Activated T-cell treated with anti-CD3 and anti-CD28 coated beads, Interleukin-2, amount 50 U/mL, for 48 hours (primary cell): ENCODE measurements at places on chromosomes 12 and 14.

GRCh38 chr14:105252552-105253328, 4.4 kb downstream of the BTBD6 start:
- DNase-seq = no peak

GRCh38 chr12:126903027-126903876, 1363.7 kb upstream of the TMEM132C start:
- no peak for DNase-seq

DNA sequence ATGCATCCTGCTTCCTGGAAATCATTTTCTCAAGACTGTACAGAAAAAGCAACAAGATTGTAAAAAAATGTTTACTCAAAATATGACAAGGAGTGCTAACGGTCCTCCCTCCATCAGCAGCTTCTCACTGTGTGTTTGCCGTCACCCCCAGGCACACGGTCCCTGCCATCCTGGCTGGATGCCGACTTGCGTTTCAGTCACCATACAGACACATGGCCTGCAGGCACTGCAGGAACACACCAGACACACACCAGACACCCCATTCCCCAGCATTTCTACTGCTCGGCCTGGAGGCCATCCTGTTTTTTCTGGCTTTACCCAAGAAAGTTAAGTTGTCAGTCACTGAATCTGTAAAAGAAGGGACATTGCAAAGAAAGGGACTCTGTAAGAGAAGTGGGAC, 10.8 kb downstream of the KCNK10 start:
- no peak for DNase-seq

- no peak for DNase-seq
Measured at GRCh38 chr12:42468921-42469320, 120.6 kb downstream of the PRICKLE1 start.

DNA sequence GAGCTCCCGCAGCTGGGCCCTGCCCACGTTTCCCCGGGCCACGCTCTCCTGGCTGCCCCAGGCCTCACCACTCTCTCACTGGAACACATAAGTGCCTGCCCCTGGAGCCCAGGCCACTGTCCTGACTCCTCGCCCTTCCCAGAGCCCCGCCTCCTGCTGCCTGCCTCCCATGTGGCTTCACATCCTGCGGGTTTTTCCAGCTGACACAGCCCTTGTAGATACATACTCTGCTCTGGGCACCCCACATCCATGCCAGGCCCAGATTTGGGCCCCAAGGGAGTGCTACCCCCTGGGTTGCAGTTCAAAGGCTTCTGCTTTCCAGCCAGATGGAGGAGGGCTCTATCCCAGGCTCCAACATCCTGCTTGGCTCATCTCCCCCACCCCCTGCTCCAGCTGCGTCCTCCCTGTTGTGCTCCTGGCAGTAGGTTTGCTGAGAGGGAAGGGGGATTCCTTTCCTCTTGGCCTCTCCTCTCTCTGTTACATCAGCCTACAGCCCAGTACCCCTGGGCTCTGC, 60.1 kb downstream of the TSPAN9 start:
- no peak for DNase-seq

- no peak for DNase-seq
Measured at GRCh38 chr12:72261885-72262284, 10.3 kb upstream of the TRHDE start.

DNA sequence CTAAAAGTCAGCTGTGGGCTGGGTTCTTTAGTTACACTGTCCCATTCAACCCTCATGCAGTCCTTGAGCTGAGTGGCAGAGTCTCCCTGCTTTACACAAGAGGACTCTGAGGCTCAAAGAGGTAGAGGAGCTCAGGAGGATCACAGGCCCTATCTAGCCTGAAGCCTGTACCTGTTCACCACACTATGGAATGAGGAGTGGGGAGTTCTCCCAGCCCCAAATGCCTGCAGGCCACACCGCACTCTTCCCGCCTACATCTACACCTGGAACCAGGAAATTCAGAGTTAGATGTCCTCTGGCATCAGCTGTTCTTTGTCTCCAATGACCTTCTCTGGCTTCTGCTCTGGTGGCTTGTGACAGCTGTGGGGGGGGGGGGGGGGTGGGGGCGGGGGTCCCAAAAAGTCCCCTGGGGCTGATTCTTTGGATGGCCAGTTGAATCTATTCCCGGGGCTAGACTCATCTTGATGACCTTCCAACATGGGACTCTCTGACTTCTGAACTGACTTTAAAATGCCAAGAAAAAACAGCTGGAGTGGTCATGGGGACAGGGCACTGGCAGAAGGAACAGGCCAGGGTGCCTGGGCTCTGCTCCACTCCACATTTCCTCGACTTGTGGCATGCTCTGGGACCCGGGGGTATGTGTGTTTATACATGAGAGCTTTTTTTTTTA, 30.6 kb downstream of the RIN3 start:
- DNase-seq = no peak

- DNase-seq = no peak
Measured at GRCh38 chr12:34336619-34337465, 314.5 kb downstream of the ALG10 start.

GRCh38 chr12:94753036-94753679, 102.8 kb upstream of the TMCC3 start:
- DNase-seq = no peak

DNA sequence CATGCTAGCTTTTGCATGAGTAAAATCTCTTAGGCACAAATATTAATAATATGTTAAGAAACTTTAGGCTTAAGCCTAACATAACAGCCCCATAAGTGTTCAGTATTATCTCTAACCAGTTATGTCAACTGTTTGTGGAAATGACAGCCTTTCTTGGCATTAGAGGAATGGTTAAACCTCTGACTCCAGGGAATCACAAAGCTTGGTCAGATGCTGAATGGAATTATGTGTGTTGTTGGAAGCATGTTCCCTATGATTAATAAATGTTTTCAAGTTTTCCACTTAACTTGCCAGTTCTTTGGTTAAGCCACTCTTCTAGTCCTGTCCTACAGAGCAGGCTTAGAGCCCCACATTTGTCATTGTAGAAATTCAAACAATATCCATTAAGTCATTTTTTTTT, 17.0 kb downstream of the PSEN1 start:
- no peak for DNase-seq
